Left colon (tissue), 2 donors: ENCODE measurements at places on chromosomes 16 and 17. TPM values are rescaled to one million over a fixed set of nuclear protein-coding genes. Genes with fewer than 3 reads are reported as not detected.

- no peak for DNase-seq
These were observed 41.2 kb downstream of the EMP2 start for GRCh38 chr16:10539236-10539635.

- DNase-seq: no peak
These were observed 391.1 kb downstream of the KCNJ2 start for GRCh38 chr17:70560471-70560870.

GRCh38 chr17:16406742-16407674 lies 8.4 kb upstream of the TRPV2 start:
- peak; percentile 46 for DNase-seq

- no peak for DNase-seq
These were observed 36.2 kb downstream of the MPHOSPH6 start for GRCh38 chr16:82133798-82134197.

DNA sequence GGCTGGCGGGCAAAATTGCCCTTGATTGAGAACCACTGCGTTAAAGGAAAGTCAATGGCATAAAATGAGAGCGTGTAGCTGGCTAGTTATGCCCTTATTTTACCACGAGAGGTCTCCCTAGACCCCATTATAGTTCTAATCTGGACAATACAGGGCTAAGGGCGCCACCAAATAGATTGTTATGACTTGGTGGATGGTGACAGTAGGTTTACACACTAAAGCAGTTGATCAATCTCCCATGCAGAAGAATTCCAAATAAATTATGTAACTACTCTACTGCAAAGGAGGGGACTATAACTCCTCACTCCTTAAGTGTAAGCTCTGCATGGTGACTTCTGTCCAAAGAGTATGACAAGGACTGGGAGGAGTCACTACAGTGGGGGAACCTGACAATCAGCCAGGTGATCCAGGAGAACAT lies 20.4 kb upstream of the YPEL2 start:
- DNase-seq: peak; percentile 21

DNA sequence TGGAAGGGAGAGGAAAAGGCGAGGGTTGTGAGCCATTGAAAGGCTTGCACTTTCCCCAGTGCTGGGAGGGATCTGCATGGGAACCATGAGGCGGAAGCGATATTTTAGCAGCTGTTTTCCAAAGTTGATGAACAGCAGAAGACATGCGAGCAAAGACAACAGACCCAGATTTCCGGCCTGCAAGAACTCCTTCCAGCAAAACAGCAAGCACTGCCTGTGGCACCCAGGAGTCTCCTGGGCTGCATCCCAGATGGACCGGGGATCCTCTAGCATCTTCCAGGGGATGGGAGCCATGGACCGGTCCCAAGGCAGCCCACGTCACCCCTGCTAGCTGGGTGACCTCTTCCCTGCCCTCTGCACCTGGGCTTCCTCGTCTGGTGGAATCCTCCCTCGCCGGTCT lies 162.8 kb downstream of the IRF8 start:
- DNase-seq: no peak

- DNase-seq: peak; percentile 92
These were observed at the start of gene UBE2O for GRCh38 chr17:76452660-76453430. TSS of gene UBE2O (minus strand) at chr17:76453152. CDS start at chr17:76453141, 11 bp downstream.

DNA sequence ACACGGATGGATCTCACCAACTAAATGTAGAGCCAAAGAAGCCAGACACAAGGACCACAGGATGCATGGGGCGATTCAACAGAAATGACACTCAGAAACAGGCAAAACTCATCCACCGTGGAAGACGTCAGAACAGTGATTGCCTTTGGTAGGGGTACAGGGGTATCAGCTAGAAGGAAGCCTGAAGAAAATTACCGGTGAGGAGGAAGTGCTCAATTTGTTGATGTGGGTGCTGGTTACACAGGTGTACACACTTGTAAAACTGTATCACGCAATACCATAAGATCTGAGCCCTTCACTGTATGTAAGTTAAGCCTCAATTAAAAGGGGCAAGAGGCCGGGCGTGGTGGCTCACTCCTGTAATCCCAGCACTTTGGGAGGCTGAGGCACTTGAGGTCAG lies 226.1 kb downstream of the C16orf78 start:
- DNase-seq: no peak

DNA sequence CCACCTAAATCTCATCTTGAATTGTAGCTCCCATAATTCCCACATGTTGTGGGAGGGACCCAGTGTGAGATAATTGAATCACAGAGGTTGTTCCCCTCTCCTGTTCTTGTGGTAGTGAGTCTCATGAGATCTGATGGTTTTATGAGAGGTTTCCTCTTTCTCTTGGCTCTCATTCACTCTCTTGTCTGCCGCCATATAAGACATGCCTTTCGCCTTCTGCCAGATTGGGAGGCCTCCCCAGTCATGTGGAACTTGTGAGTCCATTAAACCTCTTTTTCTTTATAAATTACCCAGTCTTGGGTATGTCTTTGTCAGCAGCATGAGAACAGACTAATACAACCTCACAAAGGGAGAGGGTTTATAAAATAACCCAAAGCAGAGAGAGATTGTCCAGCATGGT lies 367.4 kb downstream of the SNX29 start:
- DNase-seq: no peak

BRICD5 gene
- 14.4 TPM for total RNA-seq

TSPOAP1 gene
- 7.9 TPM for total RNA-seq

PLA2G10 gene
- total RNA-seq: 39.1 TPM

C1QL1 gene
- 0.58 TPM for total RNA-seq

RNF135 gene
- 19.2 TPM for total RNA-seq

ADCY9 gene
- 32.7 TPM for total RNA-seq
